ENCODE measurements at places on chromosomes 12 and 14.
A peak's percentile ranks its signal among the peaks of the same experiment; 100 is the strongest.

GRCh38 chr12:85865890-85866289 lies 8.2 kb upstream of the NTS start:
- no peaks in the 10 kb centered on the region for H3K27me3 ChIP-seq
- no peaks in the 10 kb centered on the region for H3K36me3 ChIP-seq
- H3K4me3 ChIP-seq, result no peak overlapping the region
- no peak for DNase-seq
- H3K27ac ChIP-seq, result no peak overlapping the region

DNA sequence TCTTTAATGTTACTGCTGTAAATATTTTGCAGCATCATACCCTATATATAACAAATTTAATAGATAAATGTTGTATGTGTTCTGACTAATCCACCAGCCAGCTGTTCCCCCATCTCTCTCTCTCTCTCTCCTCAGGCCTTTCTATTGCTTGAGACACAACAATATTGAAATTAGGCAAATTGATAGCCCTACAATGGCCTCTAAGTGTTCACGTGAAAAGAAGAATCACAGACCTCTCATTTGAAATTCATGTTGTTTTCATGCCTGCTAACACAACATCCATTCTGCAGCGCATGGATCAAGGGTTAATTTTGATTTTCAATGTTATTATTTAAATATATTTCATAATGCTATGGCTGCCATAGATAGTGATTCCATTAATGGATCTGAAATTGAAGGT lies 1.8 kb upstream of the FSCB start:
- H3K27me3 ChIP-seq, result no peaks in the 10 kb centered on the region
- no peak for DNase-seq
- no peaks in the 10 kb centered on the region for H3K36me3 ChIP-seq
- no peak overlapping the region for H3K27ac ChIP-seq
- H3K4me1 ChIP-seq, result no peaks in the 10 kb centered on the region

- no peak for DNase-seq
- H3K4me1 ChIP-seq, result no peaks in the 10 kb centered on the region
- no peak overlapping the region for H3K27ac ChIP-seq
- H3K36me3 ChIP-seq, result no peaks in the 10 kb centered on the region
Measured at GRCh38 chr14:92928961-92929688, 6.2 kb downstream of the CHGA start.

- H3K4me3 ChIP-seq, result no peak overlapping the region
- DNase-seq, result no peak
- H3K27me3 ChIP-seq, result no peaks in the 10 kb centered on the region
Measured at GRCh38 chr14:52350445-52350844, 36.3 kb downstream of the PTGER2 start.

DNA sequence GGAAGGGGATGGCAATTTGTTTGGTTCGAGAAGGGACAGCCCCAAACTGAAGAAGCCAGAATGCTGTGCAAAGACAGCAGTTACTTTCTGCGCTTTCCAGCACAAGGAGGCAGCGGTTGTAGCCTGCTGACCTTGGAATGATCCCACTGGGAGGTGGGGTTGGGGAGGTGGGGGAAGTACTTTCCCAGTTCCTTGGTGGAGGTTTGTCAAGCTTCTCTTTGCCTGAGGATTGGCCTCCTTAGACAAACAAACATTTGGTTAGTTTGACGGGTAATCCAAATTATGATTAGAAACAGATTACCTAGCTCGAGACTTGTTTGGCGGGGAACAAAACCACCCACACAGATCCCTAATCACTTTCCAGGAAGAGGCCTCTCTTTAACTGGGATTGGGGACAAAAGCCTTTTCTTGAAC lies 79.1 kb upstream of the EGLN3 start:
- no peak for DNase-seq
- no peaks in the 10 kb centered on the region for H3K4me1 ChIP-seq
- no peak overlapping the region for H3K27ac ChIP-seq
- no peaks in the 10 kb centered on the region for H3K36me3 ChIP-seq
- H3K27me3 ChIP-seq, result peaks cover 1% of the 10 kb centered on the region

- H3K27me3 ChIP-seq, result peaks cover 14% of the 10 kb centered on the region
- no peak for DNase-seq
- H3K36me3 ChIP-seq, result no peaks in the 10 kb centered on the region
- no peaks in the 10 kb centered on the region for H3K4me1 ChIP-seq
- H3K27ac ChIP-seq, result no peak overlapping the region
- no peak overlapping the region for H3K4me3 ChIP-seq
Measured at GRCh38 chr12:21884936-21885335, 56.3 kb downstream of the ABCC9 start.

DNA sequence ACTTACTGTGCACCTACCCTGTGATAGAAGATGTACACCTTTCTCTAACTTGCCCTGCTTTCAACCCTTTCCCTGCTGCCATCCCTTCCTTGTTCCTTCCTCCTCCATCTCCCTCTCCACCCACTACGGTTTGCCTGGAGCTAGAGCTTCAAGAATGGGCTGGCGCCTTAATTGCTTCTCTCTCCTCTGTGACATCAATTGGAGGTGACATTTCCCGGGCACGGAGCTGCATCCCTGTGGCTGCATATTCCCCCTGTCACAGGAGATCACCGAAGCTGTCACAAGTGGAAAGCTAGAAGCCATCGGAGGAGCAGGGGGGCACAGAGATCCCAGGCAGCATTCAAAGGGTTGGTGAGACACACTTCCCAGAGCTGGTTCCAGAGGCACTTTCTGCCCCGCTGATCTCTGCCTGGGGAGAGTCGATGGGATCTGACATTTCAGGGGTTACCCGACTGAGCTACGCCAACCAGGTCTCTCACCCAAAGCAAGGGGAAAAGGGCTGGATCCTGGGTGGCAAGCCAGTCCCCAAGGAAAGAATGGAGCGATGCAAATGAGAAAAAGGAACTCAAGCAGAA lies 604.9 kb downstream of the MED13L start:
- no peaks in the 10 kb centered on the region for H3K36me3 ChIP-seq
- no peak overlapping the region for H3K27ac ChIP-seq
- DNase-seq, result no peak

DNA sequence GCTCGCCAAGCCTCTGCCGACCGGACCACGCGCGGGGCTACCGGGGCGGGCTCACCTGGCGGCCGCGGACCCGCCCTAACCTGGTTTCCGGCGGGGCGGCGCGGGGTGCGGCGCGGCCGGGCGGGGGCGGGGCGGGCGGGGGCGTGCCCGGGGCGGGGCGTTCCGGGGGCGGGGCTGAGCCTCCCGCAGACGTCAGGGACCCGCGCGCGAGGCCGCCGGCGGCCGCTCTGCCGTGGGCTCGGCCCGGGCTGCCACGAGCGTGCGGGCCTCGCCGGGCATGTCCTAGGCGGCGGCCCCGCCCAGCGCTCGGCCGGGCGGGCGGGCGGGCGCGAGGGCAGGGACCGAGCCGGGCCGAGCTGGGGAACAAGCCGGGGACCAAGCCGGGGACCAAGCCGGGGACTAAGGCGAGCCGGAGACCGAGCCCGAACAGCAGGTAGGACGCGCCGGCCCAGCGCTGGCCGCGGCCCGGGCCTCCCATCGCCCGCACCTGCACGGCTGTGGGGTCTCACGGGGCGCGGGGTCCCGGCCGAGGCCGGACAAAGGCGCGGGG lies at the start of gene CEP170B:
Gene CEP170B (plus strand): TSS at position 188 of the 550 bp plus-strand sequence. CDS start 3,183 bp downstream, outside the sequence.
- peak; percentile 46 for DNase-seq
- peaks cover 1% of the 10 kb centered on the region for H3K27me3 ChIP-seq
- H3K27ac ChIP-seq, result no peak within 1 kb of the TSS
- H3K4me1 ChIP-seq, result no peaks in the 10 kb centered on the region
- H3K4me3 ChIP-seq, result peak within 1 kb of the TSS; percentile 66

DNA sequence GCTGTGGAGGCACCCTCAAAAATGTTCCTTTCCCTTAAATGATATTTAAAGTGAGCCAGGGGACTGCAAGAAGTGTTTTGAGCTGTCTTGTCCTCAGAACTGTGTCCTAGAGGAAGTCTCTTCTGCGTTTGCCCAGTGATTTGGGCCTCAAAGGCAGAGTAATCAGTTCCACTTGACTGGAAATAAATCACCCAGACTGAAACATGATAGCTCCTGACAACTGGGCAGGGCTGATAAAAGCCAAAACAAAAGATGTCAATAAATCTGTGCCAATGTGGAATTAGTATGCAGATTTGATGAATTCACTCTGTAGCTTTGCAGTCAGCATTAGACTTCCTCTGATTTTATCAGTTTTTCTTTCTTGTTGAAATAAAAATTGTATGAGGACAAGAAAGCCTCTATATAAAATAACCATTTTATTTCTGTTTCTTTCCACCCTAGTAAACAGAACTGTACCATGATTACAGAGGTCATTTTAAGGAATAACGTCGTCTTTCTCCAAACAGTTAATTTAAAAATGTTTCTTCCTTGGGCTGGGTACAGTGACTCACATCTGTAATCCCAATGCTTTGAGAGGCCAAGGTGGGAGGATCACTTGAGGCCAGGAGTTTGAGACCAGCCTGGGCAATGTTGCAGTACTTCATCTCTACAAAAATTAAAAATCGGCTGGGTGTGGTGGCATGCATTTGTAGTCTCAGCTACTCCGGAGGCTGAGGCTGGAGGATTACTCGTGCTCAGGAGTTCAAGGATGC lies 180.8 kb downstream of the ERC1 start:
- peaks cover 6% of the 10 kb centered on the region for H3K36me3 ChIP-seq
- H3K27ac ChIP-seq, result no peak overlapping the region
- no peak for DNase-seq
- H3K27me3 ChIP-seq, result no peaks in the 10 kb centered on the region
- H3K4me3 ChIP-seq, result no peak overlapping the region

DNA sequence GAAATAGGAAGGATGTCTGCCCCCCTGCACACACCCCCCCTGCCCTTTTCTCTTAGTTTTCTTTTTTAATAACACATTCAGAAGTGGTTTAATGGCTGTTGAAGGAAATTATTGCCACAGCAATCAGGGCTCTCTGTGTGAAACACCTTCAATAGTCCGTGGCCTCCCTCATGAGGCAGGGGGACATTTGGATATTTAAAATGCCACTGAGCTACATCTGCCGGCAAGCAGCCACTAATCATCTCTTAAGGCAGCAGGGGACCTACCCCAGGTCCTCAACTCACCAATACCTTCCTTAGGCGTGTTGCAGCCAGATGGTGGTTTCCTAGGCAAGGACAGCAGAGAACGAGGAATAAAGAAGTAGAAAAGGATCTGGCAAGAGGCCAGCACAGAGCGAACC lies 283.2 kb downstream of the TTC8 start:
- DNase-seq, result no peak
- no peak overlapping the region for H3K4me3 ChIP-seq
- peaks cover 15% of the 10 kb centered on the region for H3K27me3 ChIP-seq
- no peak overlapping the region for H3K27ac ChIP-seq
- H3K36me3 ChIP-seq, result no peaks in the 10 kb centered on the region

GRCh38 chr12:7376196-7376595 lies 67.8 kb downstream of the CD163L1 start:
- no peaks in the 10 kb centered on the region for H3K36me3 ChIP-seq
- DNase-seq, result no peak
- H3K27me3 ChIP-seq, result peaks cover 11% of the 10 kb centered on the region
- H3K4me3 ChIP-seq, result no peak overlapping the region
- H3K27ac ChIP-seq, result no peak overlapping the region

GRCh38 chr14:93054876-93055275 lies 60.8 kb downstream of the ITPK1 start:
- H3K27ac ChIP-seq, result no peak overlapping the region
- no peaks in the 10 kb centered on the region for H3K36me3 ChIP-seq
- H3K27me3 ChIP-seq, result no peaks in the 10 kb centered on the region
- DNase-seq, result no peak
- H3K4me1 ChIP-seq, result peaks cover 4% of the 10 kb centered on the region
- H3K4me3 ChIP-seq, result no peak overlapping the region

- H3K4me1 ChIP-seq, result no peaks in the 10 kb centered on the region
- no peak overlapping the region for H3K27ac ChIP-seq
- peaks cover 29% of the 10 kb centered on the region for H3K36me3 ChIP-seq
- no peaks in the 10 kb centered on the region for H3K27me3 ChIP-seq
- DNase-seq, result peak; percentile 46
- no peak overlapping the region for H3K4me3 ChIP-seq
Measured at GRCh38 chr12:109934026-109934425, 34.0 kb downstream of the TCHP start.

GRCh38 chr14:82055515-82056115 lies 522.0 kb upstream of the SEL1L start:
- no peak overlapping the region for H3K4me3 ChIP-seq
- no peaks in the 10 kb centered on the region for H3K36me3 ChIP-seq
- H3K4me1 ChIP-seq, result no peaks in the 10 kb centered on the region
- H3K27ac ChIP-seq, result no peak overlapping the region

- H3K4me3 ChIP-seq, result peak within 1 kb of the TSS; percentile 77
- peak within 1 kb of the TSS; percentile 83 for H3K27ac ChIP-seq
- peaks cover 49% of the 10 kb centered on the region for H3K4me1 ChIP-seq
- H3K36me3 ChIP-seq, result peaks cover 9% of the 10 kb centered on the region
- peak; percentile 32 for DNase-seq
Measured at GRCh38 chr12:68159681-68160304, at the start of gene IFNG. Gene IFNG (minus strand): TSS chr12:68159740. CDS start chr12:68159615, 125 bp downstream.

DNA sequence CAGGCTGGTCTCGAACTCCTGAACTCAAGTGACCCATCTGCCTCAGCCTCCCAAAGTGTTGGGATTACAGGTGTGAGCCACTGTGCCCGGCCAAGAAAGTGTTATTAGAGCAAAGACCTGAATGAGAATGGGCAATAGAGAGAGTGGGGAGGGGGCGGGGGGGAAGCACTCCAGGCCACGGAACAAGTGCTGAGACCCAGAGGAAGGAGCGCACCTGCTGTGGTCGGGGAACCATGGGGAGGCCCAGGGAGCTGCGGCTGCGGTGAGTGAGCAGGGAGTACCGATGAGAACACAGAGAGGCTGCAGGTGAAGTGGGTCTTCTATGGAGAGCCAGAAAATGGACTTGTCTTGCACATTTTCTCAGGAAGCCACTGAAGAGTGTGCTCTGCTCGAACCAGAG lies 10.8 kb downstream of the SMIM41 start:
- no peaks in the 10 kb centered on the region for H3K4me1 ChIP-seq
- no peak overlapping the region for H3K4me3 ChIP-seq
- no peaks in the 10 kb centered on the region for H3K36me3 ChIP-seq
- no peak for DNase-seq

DNA sequence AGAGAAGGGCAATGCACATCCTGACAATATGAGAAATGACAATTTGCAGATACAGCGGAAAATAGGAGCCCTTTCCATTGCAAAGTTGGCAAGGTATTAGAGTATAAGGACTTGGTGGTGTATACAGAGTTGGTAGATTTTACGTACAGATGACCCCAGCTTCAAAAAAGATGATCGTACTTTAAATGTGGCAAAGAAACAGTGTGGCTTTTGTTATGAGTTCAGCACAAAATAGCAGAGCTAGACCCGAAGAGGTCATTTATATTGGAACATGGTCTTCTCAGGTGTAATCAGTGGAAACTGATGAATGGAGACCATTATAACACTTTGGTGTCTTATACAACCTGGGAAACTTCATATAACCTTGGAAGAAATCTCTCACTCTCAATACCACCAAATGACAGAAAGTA lies 2.3 kb downstream of the CLEC2B start:
- peaks cover 16% of the 10 kb centered on the region for H3K36me3 ChIP-seq
- no peaks in the 10 kb centered on the region for H3K27me3 ChIP-seq
- peak overlapping the region; percentile 95 for H3K27ac ChIP-seq
- H3K4me3 ChIP-seq, result peak overlapping the region; percentile 83
- DNase-seq, result no peak
- peaks cover 37% of the 10 kb centered on the region for H3K4me1 ChIP-seq
